Pancreas (tissue), 10 donors: ENCODE measurements at places on chromosomes 3 and 15. TPM values are rescaled to one million over a fixed set of nuclear protein-coding genes. Genes with fewer than 3 reads are reported as not detected.

DNA sequence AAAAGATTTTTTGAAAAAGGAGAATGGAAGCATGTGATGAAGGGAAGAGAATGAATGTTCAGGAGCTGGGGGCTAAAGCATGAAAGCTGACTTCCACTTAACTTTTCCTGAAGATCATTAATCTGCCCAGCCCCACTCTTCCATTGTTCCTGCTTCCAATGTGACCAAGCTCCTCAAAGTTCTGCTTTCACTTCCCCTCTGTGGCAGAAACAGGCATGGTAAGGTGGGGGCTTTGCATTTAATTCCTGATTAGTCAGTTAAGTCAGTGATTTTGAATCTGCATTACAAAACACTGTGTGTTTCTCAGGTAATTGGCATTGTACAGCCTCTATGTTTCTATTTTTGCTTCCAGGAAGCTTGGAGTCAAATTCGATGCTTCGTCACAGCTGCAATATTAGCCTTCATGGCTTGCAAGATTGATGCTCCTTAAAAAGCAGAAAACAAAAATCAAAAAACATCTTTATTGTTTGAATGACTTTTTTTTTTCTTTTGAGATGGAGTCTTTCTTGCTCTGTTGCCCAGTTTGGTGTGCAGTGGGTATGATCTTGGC lies 7.3 kb upstream of the TM6SF1 start:
- H3K36me3 ChIP-seq, result no peaks in the 10 kb centered on the region
- no peak for DNase-seq
- H3K27ac ChIP-seq, result no peak overlapping the region
- H3K27me3 ChIP-seq, result peaks cover 4% of the 10 kb centered on the region

- H3K4me3 ChIP-seq, result no peak overlapping the region
- H3K27ac ChIP-seq, result no peak overlapping the region
- H3K4me1 ChIP-seq, result no peaks in the 10 kb centered on the region
- DNase-seq, result no peak
Observed at GRCh38 chr3:148307443-148307843, 390.3 kb upstream of the AGTR1 start.

CPLX3 gene
- not detected for total RNA-seq

- H3K4me3 ChIP-seq, result no peak overlapping the region
- no peak for DNase-seq
- no peaks in the 10 kb centered on the region for H3K4me1 ChIP-seq
- no peak overlapping the region for H3K27ac ChIP-seq
- H3K27me3 ChIP-seq, result no peaks in the 10 kb centered on the region
Observed at GRCh38 chr3:106299300-106300098, 430.7 kb upstream of the CBLB start.

DNA sequence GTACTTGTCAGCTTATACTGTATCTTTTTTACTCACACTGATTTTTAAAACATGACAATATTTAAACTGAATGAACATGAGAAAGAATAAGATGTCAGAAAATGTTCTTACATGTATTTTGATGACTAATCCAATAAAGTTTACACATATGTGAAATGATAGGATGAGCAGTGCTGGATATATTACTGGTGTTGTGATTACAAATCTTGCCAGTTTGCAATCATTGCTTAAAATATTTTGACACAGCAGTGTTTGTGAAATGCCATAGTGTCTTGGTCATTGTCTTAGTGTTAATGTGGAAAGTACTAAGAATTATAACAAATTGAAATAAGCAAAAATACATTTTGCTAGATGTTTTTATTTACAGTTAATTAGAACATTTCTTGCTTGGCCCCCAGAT lies 118.7 kb upstream of the MLF1 start:
- H3K27me3 ChIP-seq, result no peaks in the 10 kb centered on the region
- no peaks in the 10 kb centered on the region for H3K4me1 ChIP-seq
- H3K4me3 ChIP-seq, result no peak overlapping the region
- no peaks in the 10 kb centered on the region for H3K36me3 ChIP-seq

DNA sequence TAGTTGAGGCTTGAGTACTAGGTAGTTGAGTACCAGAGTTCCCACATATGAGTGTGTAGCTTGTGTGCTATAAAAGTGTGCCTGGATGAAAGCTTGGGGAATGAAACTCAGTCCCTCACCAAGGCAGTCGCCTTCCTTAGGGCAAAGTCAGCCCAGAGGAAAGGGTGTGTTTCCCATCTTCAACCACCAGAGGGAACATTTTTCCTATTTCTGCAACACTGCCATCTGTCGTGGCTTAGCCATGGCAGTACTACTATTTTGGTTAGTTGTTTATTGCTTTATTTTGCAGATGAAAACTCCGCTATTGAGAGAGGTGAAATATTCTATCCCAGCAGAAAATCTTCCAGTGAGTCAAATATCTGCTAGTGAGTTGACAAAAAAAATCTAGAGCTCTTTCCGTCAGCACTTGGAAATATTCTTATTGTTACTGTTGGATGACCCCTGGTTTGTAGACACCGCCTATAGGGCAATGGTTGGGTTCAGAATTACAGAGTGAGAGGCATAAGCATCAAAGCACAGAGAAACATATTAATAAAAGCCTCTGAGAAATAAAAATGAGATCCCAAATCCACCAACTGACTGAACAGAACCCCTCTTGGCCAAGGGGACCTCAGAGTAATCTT lies 239.9 kb downstream of the CPNE4 start:
- H3K36me3 ChIP-seq, result no peaks in the 10 kb centered on the region
- H3K27ac ChIP-seq, result no peak overlapping the region
- DNase-seq, result no peak
- no peak overlapping the region for H3K4me3 ChIP-seq

DNA sequence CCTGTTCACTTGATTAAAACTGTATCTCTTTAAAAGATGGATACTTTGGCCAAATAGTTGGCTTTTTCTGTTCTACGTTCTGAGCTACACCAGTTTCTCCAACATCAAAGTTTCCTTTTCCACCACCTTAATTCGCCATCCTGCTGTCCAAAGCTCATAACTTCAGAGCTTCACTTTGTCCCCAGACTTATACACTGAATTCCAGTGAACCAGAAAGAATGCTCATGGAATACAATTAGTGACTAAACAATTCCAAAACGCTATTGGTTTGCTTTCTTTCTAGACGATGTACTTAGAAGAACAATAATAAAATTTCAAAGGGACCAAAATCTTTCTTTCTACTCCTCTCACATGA lies 23.2 kb downstream of the GPR15 start:
- DNase-seq, result no peak
- H3K27me3 ChIP-seq, result no peaks in the 10 kb centered on the region
- H3K4me3 ChIP-seq, result no peak overlapping the region
- H3K27ac ChIP-seq, result no peak overlapping the region
- no peaks in the 10 kb centered on the region for H3K36me3 ChIP-seq

DNA sequence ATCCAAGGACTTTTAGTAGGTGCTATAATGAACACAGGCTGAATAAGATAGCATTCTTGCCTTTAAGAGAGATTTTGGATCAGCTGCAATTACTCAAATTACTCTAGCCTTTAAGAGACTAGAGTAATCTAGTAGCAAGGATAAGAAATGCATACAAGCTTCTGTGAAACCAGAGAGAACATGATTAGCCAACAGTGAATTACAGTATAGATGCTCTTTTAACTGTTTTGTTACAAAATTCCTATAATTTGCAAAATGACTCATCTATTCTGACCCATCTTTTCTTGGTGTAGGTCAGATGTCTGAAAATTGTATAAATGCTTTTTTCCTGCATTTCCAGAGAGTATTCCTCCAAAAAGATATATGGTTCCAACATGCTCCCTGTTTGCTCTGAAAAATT lies 66.9 kb downstream of the CEP63 start:
- H3K4me3 ChIP-seq, result no peak overlapping the region
- H3K27me3 ChIP-seq, result no peaks in the 10 kb centered on the region
- H3K27ac ChIP-seq, result no peak overlapping the region
- DNase-seq, result no peak
- no peaks in the 10 kb centered on the region for H3K36me3 ChIP-seq
- H3K4me1 ChIP-seq, result no peaks in the 10 kb centered on the region

GRCh38 chr3:104887069-104887468 lies 479.6 kb upstream of the ALCAM start:
- H3K4me1 ChIP-seq, result no peaks in the 10 kb centered on the region
- no peak for DNase-seq
- no peaks in the 10 kb centered on the region for H3K36me3 ChIP-seq

LRRK1 gene
- 8.3 TPM for total RNA-seq

GRCh38 chr3:32226875-32227500 lies 11.5 kb upstream of the CMTM8 start:
- H3K4me3 ChIP-seq, result no peak overlapping the region
- no peaks in the 10 kb centered on the region for H3K36me3 ChIP-seq
- no peaks in the 10 kb centered on the region for H3K27me3 ChIP-seq
- DNase-seq, result no peak

GRCh38 chr3:30471066-30471465 lies 135.3 kb upstream of the TGFBR2 start:
- H3K36me3 ChIP-seq, result no peaks in the 10 kb centered on the region
- H3K27ac ChIP-seq, result no peak overlapping the region

DNA sequence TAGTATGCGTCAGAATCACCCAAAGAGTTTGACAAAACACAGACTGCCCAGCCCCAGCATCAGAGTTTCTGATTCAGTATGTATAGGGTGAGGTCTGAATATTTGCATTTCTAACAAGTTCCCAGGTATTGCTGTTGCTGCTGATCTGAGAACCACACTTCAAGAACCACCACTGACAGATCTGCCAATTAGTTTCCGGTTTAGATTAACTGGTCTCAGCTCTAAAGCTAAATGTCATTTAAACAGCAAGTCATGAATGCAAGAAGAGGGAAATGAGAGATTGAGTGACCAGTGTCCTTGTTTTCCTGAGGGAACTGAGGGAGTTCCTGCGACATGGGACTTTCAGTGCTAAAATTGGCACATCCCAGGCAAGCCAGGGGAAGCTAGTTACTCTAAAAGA lies 305.0 kb downstream of the ZNF385D start:
- H3K4me1 ChIP-seq, result no peaks in the 10 kb centered on the region
- no peaks in the 10 kb centered on the region for H3K27me3 ChIP-seq
- H3K36me3 ChIP-seq, result no peaks in the 10 kb centered on the region
- H3K27ac ChIP-seq, result no peak overlapping the region

DNA sequence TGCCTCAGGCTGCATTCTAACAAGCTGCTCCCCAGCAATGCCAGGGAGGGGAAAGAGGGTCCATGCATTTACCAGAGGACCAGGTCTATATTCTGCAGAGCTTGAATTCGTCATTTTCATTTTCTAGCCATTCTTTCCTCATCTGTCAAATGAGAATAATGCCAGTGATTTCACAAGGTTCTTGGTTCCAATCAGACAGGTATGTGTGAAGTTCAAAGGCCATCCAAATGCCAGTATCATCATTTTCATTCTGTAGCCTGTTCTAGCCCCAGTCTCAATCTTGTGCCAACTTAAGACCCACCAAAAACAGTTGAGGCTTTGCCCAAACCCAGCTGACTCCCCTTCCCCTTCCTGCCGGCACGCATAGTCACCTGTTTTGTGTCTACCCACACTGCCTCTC lies 112.7 kb downstream of the IQSEC1 start:
- peaks cover 35% of the 10 kb centered on the region for H3K4me1 ChIP-seq
- DNase-seq, result no peak
- H3K27me3 ChIP-seq, result no peaks in the 10 kb centered on the region
- H3K27ac ChIP-seq, result no peak overlapping the region
- no peaks in the 10 kb centered on the region for H3K36me3 ChIP-seq
- H3K4me3 ChIP-seq, result no peak overlapping the region

CAMK2N2 gene
- 22.2 TPM for total RNA-seq

PAK6 gene
- total RNA-seq, result 5.4 TPM

DNA sequence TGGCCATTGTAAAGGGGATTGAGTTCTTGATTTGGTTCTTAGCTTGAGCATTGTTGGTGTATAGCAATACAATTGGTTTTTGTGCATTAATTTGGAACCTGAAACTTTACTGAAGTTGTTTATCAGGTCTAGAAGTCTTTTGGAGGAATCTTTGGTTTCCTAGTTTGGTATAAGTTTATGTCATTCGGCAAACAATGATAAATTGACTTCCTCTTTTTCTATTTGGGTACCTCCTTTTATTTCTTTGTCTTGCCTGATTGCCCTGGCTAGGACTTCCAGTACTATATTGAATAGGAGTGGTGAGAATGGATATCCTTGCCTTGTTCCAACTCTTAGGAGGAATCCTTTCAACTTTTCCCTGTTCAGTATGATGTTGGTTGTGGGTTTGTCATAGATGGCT lies 32.1 kb downstream of the SPESP1 start:
- H3K27ac ChIP-seq, result no peak overlapping the region
- no peaks in the 10 kb centered on the region for H3K36me3 ChIP-seq
- H3K4me3 ChIP-seq, result no peak overlapping the region
- H3K27me3 ChIP-seq, result no peaks in the 10 kb centered on the region
- no peaks in the 10 kb centered on the region for H3K4me1 ChIP-seq
- DNase-seq, result no peak

CLDN18 gene
- 4.0 TPM for total RNA-seq

DNA sequence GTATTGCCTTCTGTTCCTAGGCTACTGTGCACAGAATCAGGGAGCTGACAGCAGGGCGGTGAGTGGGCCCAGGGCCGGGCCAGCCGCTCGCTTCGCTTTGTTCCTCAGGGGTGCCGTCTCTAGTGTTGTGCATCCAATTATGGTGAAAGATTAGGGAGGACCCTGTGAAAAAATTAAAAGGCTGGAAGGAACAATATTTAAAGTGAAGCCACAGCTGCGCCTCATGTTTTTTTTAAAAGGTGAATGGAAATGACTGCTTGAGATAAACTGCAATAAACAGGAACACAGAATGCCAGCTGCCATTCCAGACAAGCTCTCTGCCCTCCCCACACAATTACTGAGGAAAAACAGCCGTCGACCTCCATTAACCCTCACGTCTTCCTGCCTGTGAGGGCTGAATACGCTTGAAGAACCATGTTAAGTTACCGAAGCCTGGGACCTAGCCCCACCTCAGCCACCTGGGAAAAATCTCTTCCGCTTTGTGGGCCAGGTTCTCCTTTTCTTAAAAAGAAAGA lies 132.0 kb upstream of the IL12A start:
- H3K4me3 ChIP-seq, result no peak overlapping the region
- no peaks in the 10 kb centered on the region for H3K36me3 ChIP-seq
- H3K27ac ChIP-seq, result no peak overlapping the region
- H3K27me3 ChIP-seq, result no peaks in the 10 kb centered on the region

ALG1L2 gene
- total RNA-seq, result 0.88 TPM

- H3K4me1 ChIP-seq, result no peaks in the 10 kb centered on the region
- H3K27ac ChIP-seq, result no peak overlapping the region
- H3K36me3 ChIP-seq, result no peaks in the 10 kb centered on the region
- no peaks in the 10 kb centered on the region for H3K27me3 ChIP-seq
Observed at GRCh38 chr3:61771976-61772375, 210.6 kb downstream of the PTPRG start.

DNA sequence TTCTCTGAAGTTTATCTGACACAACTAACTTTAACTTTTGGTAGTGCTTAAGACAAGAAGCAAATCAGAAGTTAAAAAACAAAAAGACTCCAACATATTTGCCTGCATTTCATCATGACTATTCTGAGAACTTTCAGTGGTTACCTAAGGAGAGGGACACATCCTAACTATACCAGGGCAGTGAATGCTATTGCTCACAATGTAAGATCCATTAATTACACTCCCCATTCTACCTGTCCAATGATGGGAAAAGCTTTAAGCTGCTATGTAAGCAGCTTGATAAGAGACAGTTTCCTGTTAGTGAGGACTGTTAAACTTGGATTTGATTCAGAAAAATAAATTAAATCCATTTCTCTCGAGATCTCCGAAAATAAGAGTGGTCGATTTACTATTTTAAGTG lies 37.5 kb downstream of the SERPINI1 start:
- no peaks in the 10 kb centered on the region for H3K36me3 ChIP-seq
- no peak overlapping the region for H3K27ac ChIP-seq
- H3K4me3 ChIP-seq, result no peak overlapping the region

PAQR5 gene
- 7.1 TPM for total RNA-seq

VGLL3 gene
- 11.9 TPM for total RNA-seq
